GDM1 (cell line): ENCODE measurements at places on chromosomes 16 and 17.

DNA sequence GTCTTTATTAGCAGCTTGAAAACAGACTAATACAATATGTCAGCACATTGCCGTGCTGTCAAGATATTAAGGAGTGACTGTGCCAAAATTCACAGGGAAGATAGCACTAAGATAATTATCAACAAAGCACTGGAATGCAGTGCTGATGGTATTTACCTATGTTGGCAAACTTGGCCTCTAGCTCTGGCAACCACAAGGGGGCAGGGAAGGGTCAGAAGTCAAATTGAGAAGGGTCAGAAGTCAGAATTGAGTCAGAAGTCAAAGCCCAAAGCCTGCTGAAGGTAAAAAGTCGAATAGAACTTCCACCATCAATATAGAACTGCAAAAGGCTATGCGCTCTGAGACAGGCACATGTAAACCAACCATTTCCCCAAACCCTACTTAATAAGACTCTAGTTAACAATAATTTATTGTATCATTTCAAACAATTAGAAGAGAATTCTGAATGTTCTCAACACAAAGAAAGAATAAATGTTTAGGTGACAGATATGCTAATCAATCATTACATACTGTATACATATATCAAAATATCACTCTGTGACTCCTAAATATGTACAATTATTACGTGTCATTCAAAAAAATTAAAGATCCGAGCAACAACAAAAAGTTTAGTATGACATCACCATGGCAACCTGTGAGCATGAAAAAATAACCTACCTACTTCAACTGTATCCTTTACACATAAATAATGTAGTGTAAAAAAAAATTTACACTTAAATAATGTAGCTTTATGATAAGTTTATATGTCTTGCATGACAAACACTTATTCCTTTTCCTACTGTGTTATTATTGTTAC lies 916.1 kb downstream of the KCNJ2 start:
- DNase-seq = peak; percentile 2

DNA sequence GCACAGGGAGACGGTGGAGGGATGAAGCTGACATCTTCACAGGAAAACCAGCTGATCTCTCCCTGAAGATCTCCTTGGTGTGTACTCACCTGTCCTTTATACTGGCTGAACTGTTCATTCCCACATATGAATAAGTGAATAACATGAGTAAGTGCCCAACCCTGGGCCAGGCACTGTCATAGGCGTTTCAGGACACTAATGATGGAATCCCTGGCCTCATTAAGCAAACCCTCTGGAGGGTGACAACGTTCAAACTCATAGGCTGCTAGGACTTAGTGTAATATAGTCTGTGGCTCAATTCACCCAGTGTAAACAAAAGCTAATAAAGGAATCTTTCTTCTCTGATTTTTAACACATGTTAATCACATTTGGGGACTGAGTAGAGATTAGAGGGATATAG lies 24.5 kb downstream of the GAS7 start:
- no peak for DNase-seq

DNA sequence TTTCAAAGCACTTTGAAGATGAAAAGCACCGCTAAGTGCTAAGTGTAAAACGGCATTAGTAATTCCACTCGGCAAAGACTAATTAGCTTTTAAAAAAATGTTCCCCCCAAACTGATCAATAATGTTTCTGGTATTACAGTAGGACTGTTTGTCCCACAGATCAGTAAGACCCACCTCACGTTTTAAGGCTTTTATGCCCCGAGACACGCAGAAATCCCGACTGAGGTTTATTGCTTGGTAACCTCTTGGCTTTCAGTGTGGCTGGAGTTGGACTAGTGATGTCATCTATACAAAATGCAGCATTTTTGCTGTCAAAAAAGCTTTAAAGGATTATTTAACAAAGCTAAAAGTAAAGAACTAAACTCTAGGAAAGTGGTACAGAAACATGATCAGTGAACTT lies 414.6 kb upstream of the PSMD7 start:
- no peak for DNase-seq

GRCh38 chr16:68481636-68482035 lies 33.3 kb upstream of the SMPD3 start:
- DNase-seq = no peak

DNA sequence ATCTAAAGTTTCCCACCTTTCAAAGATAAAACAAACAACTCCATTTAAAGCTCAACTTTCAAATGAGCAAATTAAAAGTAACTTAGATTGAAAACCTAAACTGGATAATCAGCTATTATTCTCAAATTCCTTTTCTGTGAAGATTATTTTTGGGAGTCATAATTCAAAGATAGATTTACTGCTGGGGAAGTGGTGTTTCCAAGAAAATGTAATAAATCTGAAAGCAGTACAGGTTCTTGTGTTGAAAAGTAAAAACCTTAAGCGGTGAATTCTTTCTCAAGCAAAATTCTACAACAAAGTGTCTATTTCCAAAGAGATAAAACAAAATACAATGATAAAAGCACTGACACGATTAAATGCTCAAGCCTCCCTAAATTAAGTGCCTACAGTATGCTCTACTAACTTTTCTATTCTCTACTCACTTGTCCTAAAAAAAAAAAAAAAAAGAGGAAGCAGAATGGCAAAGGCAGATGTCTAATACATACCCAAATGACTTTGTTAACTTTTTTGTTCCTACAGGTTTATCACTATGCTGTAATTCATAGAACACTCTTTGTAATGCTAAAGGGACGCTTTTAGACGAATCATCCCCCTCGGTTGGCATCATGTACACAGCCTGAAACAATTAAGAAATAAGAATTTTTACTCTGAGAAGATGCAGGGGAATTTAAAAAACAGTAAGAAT lies 34.5 kb downstream of the LITAFD start:
- no peak for DNase-seq

DNA sequence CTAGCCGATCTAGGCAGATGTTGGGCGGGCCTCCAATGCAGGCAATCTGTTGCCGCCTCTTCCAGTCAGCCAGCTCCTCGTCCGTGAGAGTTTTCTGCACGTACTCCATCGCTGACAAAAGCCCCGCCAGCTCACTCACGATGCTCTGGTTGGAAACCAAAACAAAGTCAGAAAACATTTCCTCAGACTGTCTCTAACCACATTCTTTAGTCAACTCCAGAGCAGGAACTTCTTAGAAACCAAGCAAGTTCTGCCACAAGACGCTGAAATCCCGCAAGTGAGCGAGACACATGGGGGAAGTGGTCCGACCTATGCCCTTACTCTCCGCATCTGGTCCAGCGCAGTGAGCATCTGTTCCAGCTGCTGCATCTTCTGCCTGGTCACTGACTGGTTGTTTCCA lies 49.1 kb downstream of the STAT5A start:
- peak; percentile 45 for DNase-seq

GRCh38 chr16:81832801-81833547 lies 53.9 kb downstream of the PLCG2 start:
- DNase-seq = no peak

GRCh38 chr17:54662978-54663876 lies 237.4 kb upstream of the TOM1L1 start:
- DNase-seq = no peak

GRCh38 chr16:79972053-79972704 lies 371.6 kb upstream of the MAF start:
- no peak for DNase-seq

DNA sequence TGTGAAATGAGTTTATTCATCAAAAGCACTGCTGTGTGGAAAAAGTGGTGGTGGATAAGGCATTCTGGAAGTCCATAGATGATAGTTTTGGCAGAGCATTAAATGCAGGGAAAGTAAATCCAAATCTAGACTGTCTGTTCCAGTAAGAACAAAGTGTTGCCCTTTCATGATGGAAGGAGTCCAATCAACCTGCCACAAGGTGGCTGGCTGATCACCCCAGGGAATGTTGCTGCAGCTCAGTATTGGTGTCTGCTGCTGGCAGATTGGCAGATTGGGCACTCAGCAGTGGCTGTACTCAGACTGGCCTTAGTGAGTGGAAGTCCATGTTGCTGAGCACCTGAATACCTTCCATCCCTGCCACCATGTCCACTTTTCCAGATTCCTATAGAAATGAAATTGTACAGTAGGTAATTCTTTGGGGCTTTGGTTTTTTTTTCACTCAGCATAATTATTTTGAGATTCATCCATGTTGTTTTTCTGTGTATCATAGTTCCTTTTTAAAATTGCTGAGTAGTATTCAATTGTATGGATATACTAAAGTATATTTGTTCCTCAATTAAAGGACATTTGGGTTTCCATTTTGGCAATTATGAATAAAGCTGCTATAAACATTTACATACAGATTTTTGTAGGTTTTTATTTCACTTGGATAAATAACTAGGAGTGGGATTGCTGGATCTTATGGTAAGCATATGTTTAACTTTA lies 14.3 kb downstream of the DYNLL2 start:
- no peak for DNase-seq

- DNase-seq = no peak
Observed at GRCh38 chr17:39740357-39741111, 2.8 kb downstream of the GRB7 start.

DNA sequence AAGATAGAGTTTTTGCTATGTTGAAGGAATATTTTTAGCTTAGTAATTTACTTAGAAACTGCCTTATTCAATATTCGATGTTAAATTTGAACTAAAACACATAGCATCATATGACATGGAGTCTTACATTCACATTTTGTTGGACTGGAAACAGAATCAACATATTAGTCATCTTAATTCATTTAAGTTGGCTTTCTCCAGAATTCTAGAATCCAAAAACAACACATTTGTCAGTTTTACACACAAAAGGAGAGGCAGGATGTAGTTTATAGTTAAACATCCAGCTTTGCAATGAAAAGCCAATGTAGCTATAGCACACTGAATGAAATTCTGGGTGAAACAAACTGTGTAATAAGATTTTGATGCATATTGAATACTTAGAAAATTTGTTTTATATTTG lies 43.3 kb downstream of the WWOX start:
- no peak for DNase-seq

DNA sequence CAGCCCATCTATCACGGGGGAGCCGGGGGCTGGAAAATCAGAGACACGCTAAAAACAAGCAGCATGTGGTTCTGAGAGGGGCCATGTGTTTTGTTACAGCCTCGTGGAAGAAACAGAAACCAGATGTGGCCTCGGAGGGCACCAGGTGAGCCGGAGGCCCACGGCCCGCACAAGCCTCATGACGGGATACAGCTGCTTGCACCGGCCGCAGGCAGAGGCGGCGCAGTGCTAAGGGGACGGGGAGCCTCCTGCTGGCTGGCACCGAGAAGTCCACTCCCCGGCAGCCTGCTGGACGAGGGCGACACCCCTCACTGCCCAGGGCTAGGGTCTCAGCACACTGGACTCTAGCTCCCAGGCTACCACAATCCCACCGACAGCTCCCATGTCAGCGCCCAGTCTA lies 19.2 kb downstream of the NDUFAF8 start:
- no peak for DNase-seq

GRCh38 chr16:88608076-88608475 lies 30.3 kb upstream of the IL17C start:
- DNase-seq = no peak

GRCh38 chr16:83517398-83517797 lies 290.4 kb upstream of the HSBP1 start:
- DNase-seq = no peak

- DNase-seq = no peak
Observed at GRCh38 chr16:51849715-51850114, 697.2 kb downstream of the TOX3 start.

- DNase-seq = no peak
Observed at GRCh38 chr16:57479205-57479975, 6.9 kb downstream of the DOK4 start.

GRCh38 chr17:4696437-4696805 lies 7.5 kb downstream of the PELP1 start:
- no peak for DNase-seq

DNA sequence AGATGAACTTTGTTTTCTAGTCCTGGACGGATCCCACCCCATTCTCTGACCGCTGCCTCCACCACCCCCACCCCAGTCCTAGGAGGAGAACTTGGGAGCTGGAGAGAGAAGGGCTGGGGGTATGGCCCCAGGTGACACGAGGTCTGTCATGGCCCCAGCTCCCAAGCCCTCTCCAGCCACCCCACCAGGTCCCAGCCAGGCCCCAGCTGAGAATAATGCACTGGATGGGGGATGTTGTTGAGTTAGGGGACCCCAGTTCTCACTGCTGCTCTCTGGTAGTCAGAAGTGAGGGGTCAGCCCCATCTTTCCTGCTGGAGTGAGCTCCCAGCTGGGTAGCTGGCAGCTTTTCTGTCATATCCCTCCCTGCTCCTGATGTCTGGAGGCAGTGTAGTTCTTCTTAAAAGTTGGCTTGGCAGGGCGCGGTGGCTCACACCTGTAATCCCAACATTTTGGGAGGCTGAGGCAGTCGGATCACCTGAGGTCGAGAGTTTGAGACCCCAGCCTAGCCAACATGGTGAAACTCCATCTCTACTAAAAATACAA lies 4.6 kb upstream of the COL1A1 start:
- DNase-seq = no peak

DNA sequence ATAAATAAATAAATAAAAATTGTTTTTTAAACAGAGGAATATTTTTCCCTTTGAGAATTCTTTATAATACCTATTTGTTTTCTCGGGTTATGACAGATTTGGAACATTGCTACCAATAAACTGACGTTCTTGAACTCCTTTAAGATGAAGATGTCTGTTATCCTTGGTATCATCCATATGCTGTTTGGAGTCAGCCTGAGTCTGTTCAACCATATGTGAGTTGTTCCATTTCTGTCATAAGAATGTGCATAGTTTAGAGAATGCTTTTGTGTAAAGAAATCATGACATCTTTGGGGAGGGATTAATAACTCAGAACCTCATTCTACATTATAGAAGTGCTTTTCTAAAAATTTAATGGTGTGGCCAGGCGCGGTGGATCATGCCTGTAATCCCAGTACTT lies 37.2 kb upstream of the NAGLU start:
- no peak for DNase-seq

DNA sequence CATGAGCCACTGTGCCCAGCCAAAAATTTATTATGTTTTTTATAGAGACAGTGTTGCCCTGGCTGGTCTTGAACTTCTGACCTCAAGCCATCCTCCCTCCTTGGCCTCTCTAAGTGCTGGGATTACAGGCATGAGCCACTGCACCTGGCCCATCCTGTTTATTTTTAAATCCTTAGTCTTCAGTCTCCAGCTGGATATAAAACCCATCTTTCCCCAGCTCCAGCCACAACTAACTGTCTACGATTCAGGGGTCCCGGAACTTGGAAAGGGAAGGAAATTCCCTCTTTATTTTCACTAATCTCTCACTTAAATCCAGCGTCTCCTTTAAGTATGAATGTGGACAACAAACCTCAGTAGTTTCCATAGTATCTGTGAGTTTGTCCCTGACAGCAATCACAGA lies 62.2 kb downstream of the IQCK start:
- no peak for DNase-seq

GRCh38 chr16:5837007-5837670 lies 739.5 kb upstream of the EEF2KMT start:
- no peak for DNase-seq

GRCh38 chr16:89137666-89138512 lies 33.7 kb upstream of the CDH15 start:
- no peak for DNase-seq
